DMS153 (cell line): ENCODE measurements at places on chromosomes 3 and 15.
A peak's percentile ranks its signal among the peaks of the same experiment; 100 is the strongest.

DNA sequence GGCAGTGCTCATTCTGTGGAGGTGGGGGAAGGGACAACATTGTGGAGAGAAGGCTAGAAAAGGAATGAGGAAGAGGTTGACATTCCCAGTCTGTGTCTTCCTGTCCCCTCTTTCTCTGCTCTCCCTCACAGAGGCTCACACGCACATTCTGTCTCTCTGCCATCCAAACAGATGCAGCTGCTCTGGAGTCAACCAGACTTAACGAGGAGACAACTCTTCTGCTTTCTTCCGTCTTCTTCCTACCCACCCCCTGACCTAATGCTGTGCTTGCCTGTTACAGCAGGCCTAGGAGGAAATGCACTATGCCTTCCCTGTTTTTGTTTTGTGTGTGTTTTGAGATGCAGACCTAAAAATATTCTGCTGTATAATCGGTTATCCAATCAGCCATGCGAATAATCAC lies 121.9 kb downstream of the CACNA1D start:
- DNase-seq = no peak

- DNase-seq = no peak
Measured at GRCh38 chr15:65651831-65652749, 30.4 kb downstream of the SLC24A1 start.

DNA sequence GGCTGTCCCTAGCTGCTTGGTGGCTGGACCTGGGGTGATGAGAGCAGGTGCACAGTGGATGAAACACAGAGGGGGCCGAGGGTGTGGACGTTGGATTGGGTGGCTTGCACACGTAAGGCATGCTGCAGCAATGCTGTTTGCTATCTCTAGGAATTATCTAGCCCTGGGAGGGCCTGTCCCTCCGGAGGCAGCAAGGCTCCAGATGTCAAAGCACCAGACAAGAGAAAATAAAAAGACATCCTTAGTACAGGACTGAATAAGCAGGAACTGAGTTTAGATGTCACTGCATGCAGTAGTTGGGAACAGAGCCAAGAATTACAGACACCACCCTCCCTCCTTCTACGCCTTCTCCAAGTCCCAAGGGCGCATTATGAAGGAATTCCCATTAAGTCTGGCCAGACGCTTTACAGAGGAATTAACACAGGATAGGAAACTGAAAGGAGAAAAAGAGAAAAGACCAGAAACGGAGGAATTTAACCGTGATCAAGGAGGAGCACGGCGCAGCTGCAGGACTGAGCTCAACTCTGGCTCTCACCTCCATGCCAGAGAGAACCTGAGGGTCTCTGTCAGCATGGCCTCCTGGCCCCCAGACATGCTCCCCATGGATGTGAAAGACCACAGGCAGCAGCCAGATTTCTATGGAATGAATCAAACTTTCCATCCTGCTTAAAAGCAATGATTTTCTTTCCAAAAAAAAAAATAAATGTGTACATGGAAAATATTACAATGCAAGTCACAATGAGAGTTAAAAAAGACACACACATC lies 13.8 kb downstream of the ATP10A start:
- DNase-seq = no peak

GRCh38 chr3:122077293-122078234 lies 22.4 kb downstream of the CD86 start:
- DNase-seq = no peak

GRCh38 chr3:25689226-25689625 lies 24.5 kb upstream of the TOP2B start:
- no peak for DNase-seq

GRCh38 chr3:77699125-77699691 lies 659.3 kb downstream of the ROBO2 start:
- DNase-seq = no peak

DNA sequence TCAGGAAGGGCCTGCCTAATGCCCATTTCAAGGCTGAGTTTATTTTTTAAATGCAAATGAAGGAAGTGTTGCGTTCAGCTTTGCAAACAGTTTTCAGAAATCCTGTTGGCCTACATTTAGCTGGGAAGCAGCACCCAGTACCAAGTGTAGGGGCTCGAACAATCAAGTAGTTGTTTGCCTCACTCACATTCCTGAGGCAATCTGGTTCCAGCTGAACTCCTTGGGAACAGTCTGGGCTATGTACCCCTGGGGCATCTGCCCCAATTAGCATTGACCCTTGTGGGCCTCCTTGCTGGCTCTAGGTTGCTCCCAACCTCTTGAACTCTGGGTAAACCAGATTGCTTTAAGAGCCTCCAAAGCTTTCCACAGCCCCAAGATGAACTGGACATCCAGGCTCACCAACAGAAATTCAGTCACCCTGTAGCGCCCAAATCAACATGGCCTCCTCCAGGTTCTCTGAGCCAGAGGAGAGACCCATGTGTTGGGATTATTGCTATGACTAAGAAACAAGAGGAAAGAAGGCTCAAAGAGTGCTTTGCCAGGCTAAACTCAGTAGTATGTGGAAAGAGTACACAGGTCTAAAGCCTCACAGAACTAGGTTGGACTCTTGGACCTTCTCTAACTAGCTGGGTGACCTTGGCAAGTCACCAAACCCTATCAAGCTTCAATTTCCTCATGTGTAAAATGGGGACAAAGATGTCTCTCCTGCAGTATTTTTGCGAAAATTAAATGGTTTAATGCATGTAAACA lies 532.7 kb downstream of the SOX2 start:
- DNase-seq = no peak

- no peak for DNase-seq
Measured at GRCh38 chr3:132406587-132406986, 10.7 kb upstream of the DNAJC13 start.

DNA sequence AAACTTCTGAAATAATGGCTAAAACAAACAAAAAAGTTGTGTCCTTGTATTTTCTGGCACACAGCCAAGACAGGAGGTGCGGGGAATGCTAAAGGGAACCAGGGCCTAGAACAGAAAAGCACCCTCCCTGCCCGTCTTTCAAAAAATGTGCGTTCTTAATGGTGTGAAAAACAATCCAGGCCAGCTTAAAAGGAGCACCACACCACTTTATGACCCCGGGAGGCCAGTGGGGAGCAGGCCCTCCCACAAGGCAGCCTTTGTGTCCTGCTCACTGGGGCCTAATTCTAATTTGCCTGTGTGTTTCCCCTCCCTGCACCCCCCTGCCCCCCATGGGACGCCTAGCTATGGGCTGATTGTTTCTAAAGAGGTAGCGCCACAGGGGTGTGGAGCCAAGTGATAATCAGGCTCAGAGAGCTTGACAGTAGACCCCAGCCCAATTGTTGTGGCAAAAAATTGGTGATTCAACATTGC lies 181.4 kb downstream of the GREM1 start:
- peak; percentile 4 for DNase-seq

DNA sequence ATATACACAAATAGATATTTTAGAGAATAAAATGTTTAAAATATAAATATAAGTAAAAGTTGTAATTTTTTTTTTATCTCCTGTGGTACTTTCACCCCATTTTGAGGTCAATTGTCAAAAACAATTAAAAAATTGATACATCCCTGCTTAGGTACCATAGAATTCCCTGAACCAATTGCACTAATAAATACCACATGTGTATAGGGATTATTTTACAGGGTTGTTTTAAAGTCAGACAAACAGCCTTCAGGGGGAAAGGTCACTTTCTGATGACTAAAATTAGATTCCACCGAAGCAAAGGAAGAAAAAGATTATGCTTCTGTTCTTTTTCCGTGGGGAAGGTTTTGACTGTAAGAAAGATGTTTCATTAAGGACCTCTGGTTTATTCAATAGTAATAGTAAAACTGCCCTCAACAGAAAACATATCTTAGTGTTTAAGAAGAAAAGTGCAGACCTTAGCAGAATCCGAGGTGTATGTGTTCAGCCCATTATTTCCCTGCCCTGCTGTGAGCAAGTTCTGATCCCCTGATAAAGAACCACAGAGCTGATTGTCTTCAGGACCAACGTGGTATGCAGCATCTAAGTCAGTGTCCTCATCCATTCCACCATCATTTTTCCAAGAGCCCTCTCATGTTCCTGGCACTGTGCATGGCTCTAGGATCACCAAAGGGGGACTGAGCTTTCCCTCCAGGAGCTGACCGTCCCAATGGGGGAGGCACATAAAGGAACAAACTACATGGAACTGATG lies 132.9 kb upstream of the IL12A start:
- no peak for DNase-seq

- DNase-seq = no peak
Measured at GRCh38 chr3:47669026-47669749, 90.5 kb upstream of the CSPG5 start.

- DNase-seq = no peak
Measured at GRCh38 chr3:25661694-25662437, 2.8 kb downstream of the TOP2B start.

GRCh38 chr3:59850417-59850816 lies 800.6 kb upstream of the CFAP20DC start:
- DNase-seq = no peak

- DNase-seq = no peak
Measured at GRCh38 chr3:8423307-8423706, 78.3 kb upstream of the LMCD1 start.

- DNase-seq = no peak
Measured at GRCh38 chr15:77010857-77011256, 15.9 kb downstream of the PSTPIP1 start.

DNA sequence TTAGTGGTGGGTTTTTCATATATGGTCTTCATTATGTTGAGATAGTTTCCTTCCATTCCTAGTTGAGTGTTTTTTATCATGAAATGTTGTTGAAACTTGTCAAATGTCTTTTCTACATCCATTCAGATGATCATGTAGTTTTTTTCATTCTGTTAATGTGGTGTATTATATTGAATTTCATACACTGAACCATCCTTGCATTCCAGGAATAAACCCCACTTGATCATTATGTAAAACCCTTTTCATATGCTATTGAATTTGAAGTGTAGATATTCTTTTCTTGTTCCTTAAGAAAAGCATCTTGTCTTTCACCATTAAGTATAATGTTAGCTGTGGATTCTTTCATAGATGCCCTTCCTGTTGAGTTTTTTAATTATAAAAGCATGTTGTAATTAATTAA lies 42.9 kb downstream of the PIAS1 start:
- DNase-seq = no peak
